ENCODE measurements at places on chromosomes 6 and 20.

DNA sequence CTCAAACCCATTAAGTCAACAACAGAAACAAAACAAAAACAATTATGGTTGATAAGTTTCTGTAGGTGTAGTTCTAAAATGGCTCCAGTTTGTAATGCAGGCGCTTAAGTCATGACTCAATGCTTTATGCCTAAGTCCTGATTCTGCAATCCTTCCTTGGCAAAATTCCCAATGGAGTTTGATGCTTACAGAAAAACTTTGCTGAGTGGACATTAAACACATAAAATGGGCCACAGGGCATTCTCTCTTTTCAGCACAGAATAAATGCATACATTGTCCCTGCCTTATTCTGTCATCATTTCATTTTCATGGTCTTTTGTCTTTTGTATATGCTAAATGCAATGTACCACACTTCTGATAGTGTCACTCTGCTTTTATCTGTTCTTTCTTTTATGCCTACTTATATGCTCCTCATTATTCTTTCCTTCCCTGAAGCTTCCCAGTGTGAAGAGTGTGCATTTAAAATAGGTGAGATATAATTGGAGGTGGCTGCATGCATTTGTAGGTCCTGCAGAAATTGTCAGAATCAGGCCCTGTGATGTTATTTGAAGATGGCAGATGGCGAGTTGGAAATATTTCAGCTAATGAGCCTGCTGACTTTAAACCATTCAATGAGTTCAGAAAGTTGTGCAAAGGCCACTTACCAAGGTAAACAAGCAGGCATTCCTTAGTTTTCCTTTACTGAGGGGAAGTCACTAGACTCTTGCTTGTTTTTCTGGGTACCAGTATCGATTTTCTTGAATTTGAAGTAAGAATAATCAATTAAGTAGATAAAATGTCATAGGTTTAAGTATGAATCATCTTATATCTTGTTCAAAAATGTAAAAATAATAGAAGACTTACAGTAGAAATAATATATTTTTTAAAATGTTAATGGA is 313.1 kb downstream of the TRDN start:
- no peak for DNase-seq

DNA sequence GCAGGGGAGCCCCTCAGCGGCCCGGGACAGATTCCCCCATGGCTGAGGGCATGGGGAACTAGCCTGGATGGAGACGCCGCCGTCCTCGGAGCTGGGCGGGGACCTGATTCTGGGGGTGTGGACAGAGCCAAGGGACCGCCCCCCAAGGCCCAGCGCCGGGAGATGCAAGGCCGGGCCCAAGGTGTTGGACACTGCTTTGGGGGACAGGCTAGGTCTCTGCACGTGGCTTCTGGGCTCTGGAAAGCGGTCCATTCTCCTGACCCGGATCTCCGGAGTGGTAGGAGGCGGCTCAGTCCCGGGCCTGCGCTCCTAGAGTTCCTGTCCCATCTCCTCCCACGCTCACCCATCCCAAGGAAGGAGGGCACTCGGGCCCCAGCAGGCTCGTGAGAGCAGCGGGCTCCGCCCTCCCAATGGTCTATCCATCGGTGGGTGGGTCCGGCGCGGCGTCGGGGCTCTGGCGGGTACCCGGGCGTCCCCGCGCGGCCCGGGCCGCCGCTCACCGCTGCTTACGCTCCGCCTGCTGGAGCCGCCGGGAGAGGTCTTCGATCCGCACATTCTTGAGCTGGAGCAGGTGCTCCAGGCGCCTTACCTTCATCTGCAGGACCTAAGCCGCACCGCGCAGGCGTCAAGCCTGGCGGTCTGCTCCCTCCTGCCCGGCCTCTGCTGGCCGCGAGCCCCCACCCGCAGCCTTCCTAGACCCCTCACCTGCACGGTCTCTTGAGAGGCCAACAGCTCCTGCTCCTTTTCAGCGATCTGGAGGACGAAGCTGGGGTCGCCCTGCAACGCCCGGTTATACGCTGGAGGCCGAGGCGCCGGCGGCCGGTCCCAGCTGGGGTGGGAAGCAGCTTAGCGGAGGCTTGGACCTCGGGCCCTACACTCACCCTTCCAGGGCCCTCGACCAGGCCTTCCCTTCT is 3.3 kb downstream of the SPEF1 start:
- DNase-seq, result no peak

DNA sequence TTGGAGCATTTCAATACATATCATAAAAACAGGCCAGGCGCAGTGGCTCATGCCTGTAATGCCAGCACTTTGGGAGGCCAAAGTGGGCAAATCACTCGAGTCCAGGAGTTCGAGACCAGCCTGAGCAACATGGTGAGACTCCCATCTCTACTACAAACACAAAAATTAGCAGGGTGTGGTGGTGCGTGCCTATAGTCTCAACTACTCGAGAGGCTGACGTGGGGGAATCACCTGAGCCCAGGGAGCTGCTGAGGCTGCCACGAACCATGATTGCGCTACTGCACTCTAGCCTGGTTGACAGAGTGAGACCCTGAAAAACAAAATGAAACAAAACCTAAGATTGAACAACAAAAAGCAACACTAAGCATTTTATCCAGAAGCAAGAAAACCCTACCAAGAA is 47.2 kb downstream of the BACH2 start:
- DNase-seq, result no peak

- DNase-seq, result no peak
Observed at GRCh38 chr20:42589976-42590639, 599.6 kb downstream of the PTPRT start.

- DNase-seq, result no peak
Observed at GRCh38 chr6:82370788-82371187, 7.2 kb downstream of the TPBG start.

Measured in fibroblast of skin of left biceps (primary cell).